ENCODE measurements at places on chromosomes 12 and 14. TPM values are rescaled to one million over a fixed set of nuclear protein-coding genes. Genes with fewer than 3 reads are reported as not detected.

The BCAT1 gene
- 4.3 TPM for total RNA-seq

The ASCL1 gene
- total RNA-seq = not detected

The TOMM20L gene
- total RNA-seq = not detected

The OR4N2 gene
- not detected for total RNA-seq

The TAC3 gene
- not detected for total RNA-seq

The CD4 gene
- 7.4 TPM for total RNA-seq

The WSCD2 gene
- total RNA-seq = 0.14 TPM

The MUCL1 gene
- not detected for total RNA-seq

The LTB4R2 gene
- 0.71 TPM for total RNA-seq

The CCDC38 gene
- total RNA-seq = 0.22 TPM

The SLC39A5 gene
- not detected for total RNA-seq

The STYK1 gene
- not detected for total RNA-seq

The SERPINA5 gene
- 2.1 TPM for total RNA-seq

The SMIM10L1 gene
- total RNA-seq = 17.2 TPM

The MYL2 gene
- total RNA-seq = 33,375 TPM

The CLEC4E gene
- total RNA-seq = 0.19 TPM

The MRPL52 gene
- total RNA-seq = 110 TPM

The OTX2 gene
- total RNA-seq = not detected
